Vagina (tissue), 2 donors: ENCODE measurements at places on chromosomes 13 and 19.

DNA sequence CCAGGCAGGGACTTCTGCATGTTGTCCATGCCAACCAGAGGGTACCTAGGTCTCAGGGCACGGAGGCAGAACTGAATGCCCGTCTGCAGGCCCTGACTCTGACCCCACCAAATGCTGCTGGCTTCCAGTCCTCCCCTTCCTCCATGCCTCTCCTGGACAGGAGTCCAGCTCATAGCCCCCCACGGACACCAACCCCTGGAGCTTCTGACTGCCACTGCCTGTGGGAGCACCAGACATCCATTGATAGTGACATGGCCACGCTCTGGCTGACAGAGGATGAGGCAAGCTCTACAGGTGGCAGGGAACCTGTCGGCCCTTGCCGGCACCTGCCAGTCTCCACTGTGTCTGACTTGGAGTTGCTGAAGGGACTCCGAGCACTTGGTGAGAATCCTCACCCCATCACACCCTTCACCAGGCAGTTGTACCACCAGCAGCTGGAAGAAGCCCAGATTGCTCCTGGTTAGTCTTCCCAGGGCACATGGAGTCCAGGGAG is 1.8 kb downstream of the ANKLE1 start:
- DNase-seq, result no peak

DNA sequence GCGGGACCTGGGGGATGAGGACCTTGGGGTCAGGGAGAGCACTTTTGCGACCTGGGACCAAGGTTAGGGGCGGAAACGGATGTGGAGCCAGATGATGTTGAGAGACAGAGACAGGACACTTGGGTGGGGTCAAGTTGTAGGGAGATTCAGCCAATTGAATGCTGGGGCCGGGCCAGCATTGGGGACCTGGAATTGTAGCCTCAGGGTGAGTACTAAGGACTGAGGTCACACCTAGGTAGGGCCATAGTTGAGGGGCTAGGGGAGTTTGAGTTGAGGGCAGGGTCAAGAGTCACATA is 1.2 kb downstream of the ALKBH7 start:
- no peak for DNase-seq

GRCh38 chr13:113565526-113566226 is 18.9 kb upstream of the TFDP1 start:
- DNase-seq, result peak; percentile 52

GRCh38 chr19:5067678-5068077 is 98.8 kb downstream of the KDM4B start:
- DNase-seq, result no peak

GRCh38 chr19:46753420-46754155 is 7.3 kb upstream of the STRN4 start:
- no peak for DNase-seq

DNA sequence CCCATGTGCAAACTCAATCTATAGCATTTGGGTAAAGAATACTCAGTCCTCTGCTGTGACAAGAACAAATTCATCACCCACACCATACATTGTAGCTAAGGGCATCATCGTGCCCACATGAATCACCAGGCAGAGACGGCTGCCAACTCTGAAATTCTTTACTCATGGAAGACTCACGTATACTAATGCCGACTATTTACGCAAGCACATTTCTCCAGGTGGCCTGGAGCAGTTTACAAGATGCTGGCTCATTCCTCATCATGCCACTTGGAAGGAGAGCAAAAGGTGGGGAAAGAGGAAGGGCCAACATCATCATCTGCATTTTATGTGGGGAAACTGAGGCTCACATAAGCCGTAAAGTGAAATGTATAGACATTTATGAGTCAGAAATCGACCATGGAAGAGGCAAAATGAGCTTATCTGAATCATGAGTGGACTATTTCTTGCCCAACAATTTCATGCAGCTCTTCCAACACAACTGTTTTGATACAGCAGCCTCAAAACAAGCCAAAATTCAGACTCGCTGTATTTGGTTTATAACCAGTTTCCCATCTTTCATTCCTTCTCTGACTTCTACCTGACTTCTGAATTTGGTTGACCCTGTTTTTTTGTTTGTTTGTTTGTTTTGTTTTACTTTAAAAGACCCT is 213.9 kb upstream of the SERP2 start:
- DNase-seq, result no peak

- no peak for DNase-seq
Observed at GRCh38 chr13:68551701-68552522, 1321.8 kb upstream of the PCDH9 start.

DNA sequence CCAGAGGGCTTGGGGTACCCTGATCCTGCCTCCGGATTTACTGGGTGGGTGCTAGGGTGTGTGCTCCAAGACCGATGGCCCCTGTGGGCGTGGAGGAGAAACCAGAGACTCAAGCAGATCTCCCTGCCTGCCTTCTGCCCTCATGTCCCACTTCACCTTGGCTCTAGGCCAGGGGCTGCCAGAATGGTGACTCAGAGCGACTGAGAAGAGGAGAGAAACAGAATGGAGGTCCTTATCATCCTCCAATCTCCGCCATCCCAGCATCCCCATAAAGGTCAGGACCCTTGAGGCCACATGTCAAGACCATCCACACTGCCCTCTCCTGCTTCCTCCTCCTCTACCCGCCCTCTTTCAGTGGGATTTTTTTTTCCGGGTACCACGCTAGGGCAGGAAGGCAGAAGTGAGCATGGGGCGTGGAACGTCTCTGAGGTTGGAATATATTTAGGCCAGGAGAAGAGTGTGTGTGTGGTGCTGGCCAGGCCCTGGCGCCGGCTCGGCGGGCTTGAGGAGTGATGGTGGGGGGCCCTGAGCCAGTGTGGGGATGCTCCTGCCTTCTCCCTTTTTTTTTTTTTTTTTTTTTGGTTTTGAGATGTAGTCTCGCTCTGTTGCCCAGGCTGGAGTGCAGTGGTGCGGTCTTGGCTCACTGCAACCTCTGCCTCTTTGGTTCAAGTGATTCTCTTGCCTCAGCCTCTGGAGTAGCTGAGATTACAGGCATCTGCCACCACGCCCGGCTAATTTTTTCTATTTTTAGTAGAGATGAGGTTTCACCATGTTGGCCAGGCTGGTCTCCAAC is 22.3 kb downstream of the IER2 start:
- DNase-seq, result no peak
